Esophagus squamous epithelium (tissue), 5 donors: ENCODE measurements at places on chromosomes 11 and 22. TPM values are rescaled to one million over a fixed set of nuclear protein-coding genes. Genes with fewer than 3 reads are reported as not detected.

ST14 gene
- total RNA-seq, result 122 TPM

ART1 gene
- not detected for total RNA-seq

RIMBP3C gene
- total RNA-seq, result not detected

OR8A1 gene
- not detected for total RNA-seq

NXPE4 gene
- 0.15 TPM for total RNA-seq

MUC5AC gene
- total RNA-seq, result 1.5 TPM

MIOX gene
- total RNA-seq, result not detected

- H3K27me3 ChIP-seq, result no peaks in the 10 kb centered on the region
- no peak for DNase-seq
- peaks cover 7% of the 10 kb centered on the region for H3K36me3 ChIP-seq
- H3K4me3 ChIP-seq, result no peak overlapping the region
Observed at GRCh38 chr22:42116848-42117424, 13.7 kb downstream of the CYP2D6 start.
